Progenitor cell of endocrine pancreas (in vitro differentiated cells): ENCODE measurements at places on chromosomes 3 and 15.

GRCh38 chr3:134807189-134807588 is 12.1 kb downstream of the EPHB1 start:
- DNase-seq: no peak

DNA sequence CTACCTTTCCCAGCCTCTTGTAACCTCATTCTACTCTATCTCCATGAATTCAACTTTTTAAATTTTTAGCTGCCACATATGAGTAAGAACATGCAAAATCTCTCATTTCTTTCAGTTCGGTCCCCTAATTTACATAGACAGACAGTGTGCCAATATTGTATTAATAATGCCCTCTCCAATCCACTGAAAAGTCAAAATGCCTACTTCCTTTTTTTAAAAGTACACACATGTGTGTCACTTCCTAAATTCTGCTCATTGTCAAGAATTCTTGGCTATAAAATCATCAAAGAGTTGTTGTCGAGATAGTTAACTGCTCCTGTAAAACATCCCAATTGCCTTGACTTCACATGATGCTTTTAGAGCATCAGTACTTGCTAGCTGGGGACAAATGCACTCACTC is 84.2 kb upstream of the IL12A start:
- no peak for DNase-seq

GRCh38 chr15:75348034-75348561 is 1.3 kb downstream of the NEIL1 start:
- no peak for DNase-seq

- DNase-seq: no peak
Measured at GRCh38 chr3:14797731-14798130, 21.0 kb upstream of the FGD5 start.

GRCh38 chr3:144185276-144185675 is 213.7 kb downstream of the DIPK2A start:
- DNase-seq: no peak

DNA sequence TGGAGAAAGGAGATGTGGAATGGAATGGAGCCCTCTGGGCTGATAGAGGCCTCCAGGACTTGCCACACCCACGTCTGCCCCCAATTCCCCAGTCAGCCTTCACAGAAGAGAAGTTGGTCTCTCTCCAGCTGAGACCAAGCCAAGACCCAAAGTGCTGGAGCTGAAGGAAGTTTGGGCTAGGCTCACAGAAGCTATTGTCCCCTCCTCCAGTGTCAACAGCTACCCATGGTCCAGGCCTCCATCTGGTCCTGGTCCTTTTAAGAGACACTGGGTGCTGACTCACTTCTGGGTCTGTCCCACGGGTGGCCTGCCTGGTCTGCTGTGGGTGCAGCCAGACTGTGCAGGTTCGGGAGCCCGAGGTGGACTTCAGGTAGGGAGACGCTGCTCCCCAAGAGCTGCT is 179.8 kb downstream of the APBA2 start:
- no peak for DNase-seq

DNA sequence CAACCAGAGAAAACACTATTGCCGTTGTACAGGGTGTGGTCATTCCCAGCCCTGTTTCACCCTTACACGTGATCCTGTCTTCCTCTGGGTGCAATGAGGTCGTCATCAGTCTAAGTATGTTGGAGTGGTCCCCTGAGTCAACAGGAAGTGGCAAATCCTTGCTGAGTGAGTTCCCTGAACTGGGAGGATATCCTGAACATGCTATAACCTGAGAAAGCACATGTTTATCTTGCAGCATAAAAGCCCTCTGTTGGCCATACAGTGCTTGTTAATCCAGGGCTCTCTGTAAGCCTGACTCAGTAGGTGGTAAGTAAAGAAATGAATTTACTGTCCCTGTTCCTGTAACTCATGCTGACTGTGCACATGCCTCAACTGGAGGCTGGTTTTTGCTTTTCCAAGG is 477.8 kb upstream of the RGMA start:
- DNase-seq: no peak

DNA sequence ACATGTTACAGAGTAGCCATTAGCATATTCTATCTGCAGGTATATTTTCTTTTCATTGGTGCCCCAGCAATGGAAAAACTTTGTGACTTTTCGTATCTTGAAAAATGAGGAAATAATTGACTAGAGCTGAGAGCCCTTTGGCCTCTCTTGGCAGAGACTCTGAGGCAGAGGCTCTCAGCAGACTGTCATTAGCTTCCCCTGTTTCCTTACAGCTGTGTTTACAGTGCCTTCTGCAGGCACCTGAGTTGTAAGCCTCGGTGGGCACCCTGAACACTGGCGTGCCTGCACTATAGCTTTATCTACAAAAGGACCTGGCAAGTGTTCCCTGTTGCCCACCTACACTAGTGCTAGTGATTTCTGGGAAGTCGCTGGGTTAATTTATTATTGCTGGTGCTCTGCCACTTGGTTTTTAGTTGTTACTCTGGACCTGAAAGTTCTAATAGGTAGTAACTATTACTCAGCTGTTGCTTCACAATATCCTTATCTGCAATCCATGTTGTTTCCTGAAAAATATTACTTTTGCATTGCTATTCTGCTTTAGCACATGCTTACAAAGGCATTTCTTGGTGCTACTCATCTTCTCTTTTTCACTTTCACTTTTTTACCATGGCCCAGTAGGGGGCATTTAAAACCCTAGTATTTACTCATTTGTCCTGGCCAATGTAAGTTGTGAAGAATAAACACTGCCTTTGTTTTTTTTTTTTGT is 7.8 kb upstream of the GPR171 start:
- no peak for DNase-seq

GRCh38 chr3:127632035-127632820 is 3.2 kb downstream of the PODXL2 start:
- DNase-seq: no peak

DNA sequence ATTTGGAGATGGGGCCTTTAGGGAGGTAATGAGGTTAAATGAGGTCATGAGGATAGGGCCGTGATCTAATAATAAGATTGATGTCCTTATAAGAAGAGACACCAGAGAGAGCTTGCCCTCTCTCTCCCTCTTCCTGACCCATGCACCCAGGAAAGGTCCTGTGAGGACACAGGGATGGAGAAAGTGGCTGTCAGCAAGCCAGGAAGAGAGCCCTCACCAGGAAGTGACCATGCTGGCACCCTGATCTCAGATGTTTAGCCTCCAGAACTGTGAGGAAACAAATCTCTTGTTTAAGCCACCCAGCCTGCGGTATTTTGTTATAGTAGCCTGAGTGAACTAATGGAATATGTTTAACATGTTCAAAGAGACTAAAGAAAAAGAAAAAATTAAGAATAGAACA is 15.3 kb upstream of the GNB5 start:
- no peak for DNase-seq

DNA sequence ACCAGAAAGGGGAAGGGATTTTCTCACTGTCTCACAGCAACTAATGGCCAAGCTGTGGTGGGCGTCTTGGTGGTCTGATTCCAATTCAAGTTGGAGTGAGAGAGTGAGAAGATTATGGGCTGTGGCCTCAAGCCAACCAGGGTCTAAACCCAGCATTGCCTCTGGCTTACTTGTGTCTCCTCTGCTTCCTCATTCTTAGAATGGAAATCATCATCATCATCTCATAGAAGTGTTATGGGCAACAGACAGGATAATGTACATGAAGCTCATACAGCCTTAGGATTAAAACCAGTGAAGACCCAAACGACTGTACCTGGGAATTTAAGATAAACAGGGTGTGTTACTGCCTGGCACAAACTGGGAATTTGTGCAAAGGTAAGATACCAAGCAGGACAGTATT is 29.1 kb upstream of the IREB2 start:
- no peak for DNase-seq

DNA sequence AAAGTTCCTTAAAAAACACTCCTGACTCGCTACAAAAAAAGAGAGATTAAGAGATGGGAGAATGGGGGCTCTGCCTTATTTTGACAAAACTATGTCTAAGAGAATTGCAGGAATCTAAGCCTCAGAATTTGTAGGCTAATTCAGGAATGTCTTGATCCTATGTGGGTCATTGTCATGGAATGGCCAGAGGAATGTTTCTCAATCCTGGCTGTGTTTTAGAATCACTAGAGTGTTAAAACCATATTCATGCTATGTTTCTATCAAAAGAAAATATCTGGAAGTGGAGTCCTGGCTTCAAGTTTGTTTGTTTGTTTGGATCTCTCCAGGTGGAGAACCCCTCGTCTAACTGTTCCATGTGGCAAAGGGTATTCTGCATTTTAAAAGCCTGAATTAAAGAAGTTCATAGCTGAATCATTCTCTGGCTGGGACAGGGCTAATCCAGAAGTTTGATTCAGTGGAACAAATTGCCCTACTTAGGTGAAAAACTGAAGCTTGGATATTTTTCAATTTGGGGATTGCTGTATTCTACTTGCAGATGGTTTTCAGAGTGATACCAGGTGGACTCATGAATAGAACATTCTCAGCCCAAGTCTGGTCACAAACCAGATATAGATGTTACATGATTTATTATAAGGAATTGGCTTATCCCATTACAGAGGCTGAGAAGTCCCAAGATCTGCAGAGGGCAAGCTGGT is 28.2 kb downstream of the GJD2 start:
- no peak for DNase-seq

GRCh38 chr3:69326855-69327300 is 59.0 kb downstream of the FRMD4B start:
- DNase-seq: no peak

GRCh38 chr15:29840926-29841325 is 18.7 kb upstream of the TJP1 start:
- DNase-seq: no peak

- DNase-seq: no peak
Measured at GRCh38 chr3:15391007-15391406, 36.3 kb downstream of the METTL6 start.

DNA sequence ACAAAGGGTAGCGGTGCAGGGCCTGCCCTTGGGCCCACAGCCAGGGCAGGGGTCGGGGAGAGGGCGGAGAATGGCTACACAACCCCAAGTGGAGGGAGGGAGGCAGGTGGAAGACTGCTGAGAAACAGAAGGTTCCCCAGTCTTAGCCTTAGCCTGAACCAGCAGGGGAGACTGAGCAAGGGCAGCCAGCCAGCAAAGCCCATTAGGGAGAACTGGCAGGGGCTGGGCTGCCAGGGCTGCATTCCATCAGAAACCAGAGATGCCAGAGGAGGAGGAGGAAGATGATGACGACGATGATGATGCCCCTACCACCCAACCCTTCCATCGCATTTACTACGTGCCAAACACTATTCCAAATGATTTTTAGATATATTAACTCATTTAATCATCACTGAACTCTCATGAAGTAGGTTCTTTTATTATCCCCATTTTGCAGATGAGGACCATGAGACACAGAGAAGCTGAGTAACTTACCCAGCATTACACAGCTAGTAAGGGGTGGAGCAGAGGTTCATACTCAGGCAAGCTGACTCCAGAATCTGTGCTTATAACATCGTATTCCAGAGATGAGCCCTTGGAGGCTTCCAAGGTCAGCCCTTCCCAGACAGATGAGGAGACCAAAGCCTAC is 8.7 kb downstream of the SEMA7A start:
- DNase-seq: no peak

DNA sequence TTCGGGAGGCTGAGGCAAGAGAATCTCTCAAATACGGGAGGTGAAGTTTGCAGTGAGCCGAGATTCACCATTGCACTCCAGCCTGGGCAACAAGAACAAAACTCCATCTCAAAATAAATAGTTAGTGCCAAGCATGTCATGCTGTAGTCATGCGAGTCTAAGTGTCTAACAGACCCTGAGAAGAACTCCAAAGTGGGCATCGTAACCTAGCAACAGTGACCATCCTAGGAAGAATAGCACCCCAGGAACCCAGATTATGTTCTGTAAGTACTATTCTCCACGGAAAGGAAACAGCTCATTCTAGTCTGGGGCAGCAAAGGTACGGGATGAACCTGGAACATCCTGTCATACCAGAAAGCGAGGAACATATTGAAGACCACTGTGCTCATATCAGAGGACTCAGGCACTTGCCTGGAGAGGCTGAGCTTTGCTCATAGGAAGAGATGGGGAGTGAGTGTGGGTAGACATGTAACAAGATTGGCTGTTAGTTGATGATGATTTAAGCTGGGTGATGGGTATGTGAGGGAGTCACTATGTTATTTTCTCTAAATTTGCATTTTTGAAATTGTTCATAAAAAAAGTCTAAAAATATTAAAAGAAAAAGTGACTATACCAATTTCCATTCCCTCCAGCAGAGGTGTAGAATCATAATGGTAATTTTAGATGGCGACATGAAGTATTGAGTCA is 31.7 kb downstream of the BCL2L10 start:
- DNase-seq: no peak

DNA sequence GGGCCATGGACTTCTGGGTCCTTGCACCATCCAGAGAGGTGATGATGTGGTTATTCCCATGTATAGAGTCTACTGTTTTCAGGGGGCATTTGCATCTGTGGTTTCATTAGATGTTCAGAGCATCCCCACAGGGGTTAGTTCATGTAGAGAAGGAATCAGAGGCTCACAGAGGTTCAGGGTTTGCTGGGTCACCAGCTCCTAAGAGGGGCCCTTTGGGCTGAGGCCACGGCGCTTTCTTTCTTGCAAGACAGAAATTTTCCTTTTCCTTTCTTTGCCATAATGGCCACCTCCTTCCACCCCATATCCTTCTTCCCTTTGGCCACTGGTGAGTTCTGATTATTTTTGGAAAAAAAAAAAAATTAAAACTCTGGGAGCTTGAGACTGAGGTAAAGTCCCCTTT is 62.3 kb downstream of the APBA2 start:
- DNase-seq: no peak

- DNase-seq: no peak
Measured at GRCh38 chr3:149909923-149910322, 60.8 kb downstream of the PFN2 start.

DNA sequence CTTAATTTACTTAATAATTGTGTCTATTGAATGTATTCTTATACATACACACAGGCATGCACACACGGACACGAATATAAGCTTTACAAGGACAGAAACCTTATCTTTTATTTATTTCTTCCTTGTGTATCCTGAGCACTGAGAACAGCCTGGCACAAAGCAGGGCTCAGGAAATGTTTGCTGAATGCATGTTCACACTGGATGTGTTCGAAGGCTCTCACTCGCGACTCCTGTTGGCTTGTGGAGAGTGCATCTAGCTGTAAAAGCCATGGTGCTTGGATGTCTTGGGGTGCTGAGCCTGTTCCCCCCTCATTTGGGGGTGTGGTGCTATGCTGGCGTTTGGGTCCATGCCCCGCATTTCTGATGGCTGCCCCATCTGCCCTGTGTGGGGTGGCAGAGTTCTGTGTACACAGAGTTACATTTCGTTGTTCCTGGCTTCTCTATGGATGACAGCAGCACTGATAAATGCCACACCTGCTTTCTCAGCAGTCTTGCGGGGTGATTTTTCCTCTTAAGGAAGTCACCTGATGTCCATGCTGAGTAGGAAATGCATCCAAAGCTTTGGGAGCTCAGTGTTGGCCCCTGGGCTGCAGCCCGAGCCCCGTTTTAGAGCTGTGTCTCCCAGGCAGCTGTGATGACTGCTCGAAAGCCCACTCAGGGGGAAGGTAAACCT is 148.5 kb downstream of the IGF1R start:
- no peak for DNase-seq

GRCh38 chr3:177726807-177727206 is 529.5 kb upstream of the TBL1XR1 start:
- no peak for DNase-seq
